Kidney (tissue), 22 donors: ENCODE measurements at places on chromosomes 11 and 22. TPM values are rescaled to one million over a fixed set of nuclear protein-coding genes. Genes with fewer than 3 reads are reported as not detected.

PUS3 gene
- total RNA-seq: 9.4 TPM

ANO1 gene
- 15.1 TPM for total RNA-seq

MTFP1 gene
- total RNA-seq: 8.1 TPM

TP53AIP1 gene
- total RNA-seq: 0.82 TPM

TMEM132A gene
- 19.1 TPM for total RNA-seq

KRTAP5-1 gene
- not detected for total RNA-seq

PRG2 gene
- total RNA-seq: 0.22 TPM

TENM4 gene
- total RNA-seq: 31.0 TPM

PRG3 gene
- total RNA-seq: not detected

BUD13 gene
- 14.1 TPM for total RNA-seq

DNA sequence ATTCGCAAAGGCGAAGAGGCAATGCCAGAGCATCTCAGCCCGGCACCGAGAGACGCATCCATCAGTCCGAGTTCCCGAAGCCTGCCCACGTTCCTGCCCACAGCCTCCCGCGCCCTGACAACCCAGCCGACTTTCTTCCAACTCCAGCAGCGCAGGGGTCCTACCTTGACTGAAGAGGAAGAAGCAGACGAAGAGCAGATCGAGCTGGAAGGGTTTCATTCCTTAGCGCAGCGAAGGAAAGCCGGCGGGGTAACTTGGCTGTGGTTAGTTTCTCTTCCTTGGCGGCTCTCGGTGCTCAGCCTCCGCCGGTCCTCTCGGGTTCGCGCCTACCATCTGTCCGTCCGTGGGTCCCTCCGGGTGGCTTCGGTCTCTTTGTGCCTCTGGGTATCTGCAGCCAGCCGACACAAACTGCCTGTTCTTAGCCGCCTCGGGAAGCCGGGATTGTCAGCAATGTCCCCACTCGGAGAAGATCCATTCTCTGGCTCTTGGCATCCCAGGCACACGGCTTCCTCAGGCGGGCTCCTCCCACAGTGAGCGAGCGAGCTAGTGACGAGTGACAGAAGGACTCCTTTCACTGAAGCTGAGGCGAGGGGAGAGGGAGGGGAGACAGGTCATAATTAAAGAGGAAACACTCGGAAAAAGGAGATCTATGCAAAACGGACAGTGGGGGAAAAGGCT, at the start of gene KIRREL3:
KIRREL3 (minus strand) TSS at position 480 of the 678 bp plus-strand sequence.
- H3K27me3 ChIP-seq: peaks cover 28% of the 10 kb centered on the region
- DNase-seq: peak; percentile 69
- no peak within 1 kb of the TSS for H3K27ac ChIP-seq
- peaks cover 7% of the 10 kb centered on the region for H3K4me1 ChIP-seq

- no peaks in the 10 kb centered on the region for H3K27me3 ChIP-seq
- no peaks in the 10 kb centered on the region for H3K36me3 ChIP-seq
- H3K4me1 ChIP-seq: no peaks in the 10 kb centered on the region
- no peak overlapping the region for H3K4me3 ChIP-seq
Observed at GRCh38 chr22:32714458-32715430, 86.8 kb upstream of the TIMP3 start.

- H3K27me3 ChIP-seq: no peaks in the 10 kb centered on the region
- peak; percentile 47 for DNase-seq
- H3K4me3 ChIP-seq: no peak overlapping the region
- H3K4me1 ChIP-seq: no peaks in the 10 kb centered on the region
- no peak overlapping the region for H3K27ac ChIP-seq
Observed at GRCh38 chr11:119484741-119485605, 62.0 kb upstream of the THY1 start.

DNA sequence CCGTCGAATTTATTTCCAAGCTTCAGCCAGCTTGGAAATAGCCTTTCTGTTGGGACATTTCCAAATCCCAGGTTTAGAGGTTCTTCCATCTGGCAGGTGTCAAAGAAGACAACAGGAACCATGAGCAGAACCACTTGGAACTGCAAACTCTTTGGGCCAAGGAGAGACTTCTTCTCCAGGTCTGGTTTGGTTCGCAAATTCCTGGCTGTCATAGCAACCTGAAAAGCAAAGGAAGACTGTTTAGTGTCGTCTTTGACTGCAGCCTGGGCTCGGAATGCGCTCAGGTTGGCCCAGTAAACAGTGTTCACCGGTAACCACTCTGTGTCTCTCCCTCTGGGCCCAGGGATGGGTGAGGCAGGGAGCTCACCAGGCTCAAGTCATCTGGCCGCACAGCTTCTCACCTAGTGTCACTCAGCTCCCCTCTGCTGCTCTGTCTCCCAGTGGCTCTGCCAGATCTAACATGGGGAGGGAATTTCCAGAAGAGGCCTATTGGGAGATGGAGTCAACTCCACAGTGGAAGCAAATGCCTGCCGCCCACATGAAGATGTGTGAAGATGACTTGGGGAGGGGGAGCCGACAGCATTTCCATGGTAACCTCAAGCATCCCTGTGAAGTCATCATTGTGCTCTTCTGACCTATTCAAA, 11.9 kb upstream of the CLMP start:
- no peaks in the 10 kb centered on the region for H3K27me3 ChIP-seq
- H3K4me3 ChIP-seq: no peak overlapping the region
- no peak for DNase-seq
- no peaks in the 10 kb centered on the region for H3K36me3 ChIP-seq

GRCh38 chr11:58805065-58805464, 39.4 kb downstream of the GLYATL2 start:
- H3K4me3 ChIP-seq: no peak overlapping the region
- no peaks in the 10 kb centered on the region for H3K27me3 ChIP-seq
- H3K4me1 ChIP-seq: no peaks in the 10 kb centered on the region
- no peak for DNase-seq

DNA sequence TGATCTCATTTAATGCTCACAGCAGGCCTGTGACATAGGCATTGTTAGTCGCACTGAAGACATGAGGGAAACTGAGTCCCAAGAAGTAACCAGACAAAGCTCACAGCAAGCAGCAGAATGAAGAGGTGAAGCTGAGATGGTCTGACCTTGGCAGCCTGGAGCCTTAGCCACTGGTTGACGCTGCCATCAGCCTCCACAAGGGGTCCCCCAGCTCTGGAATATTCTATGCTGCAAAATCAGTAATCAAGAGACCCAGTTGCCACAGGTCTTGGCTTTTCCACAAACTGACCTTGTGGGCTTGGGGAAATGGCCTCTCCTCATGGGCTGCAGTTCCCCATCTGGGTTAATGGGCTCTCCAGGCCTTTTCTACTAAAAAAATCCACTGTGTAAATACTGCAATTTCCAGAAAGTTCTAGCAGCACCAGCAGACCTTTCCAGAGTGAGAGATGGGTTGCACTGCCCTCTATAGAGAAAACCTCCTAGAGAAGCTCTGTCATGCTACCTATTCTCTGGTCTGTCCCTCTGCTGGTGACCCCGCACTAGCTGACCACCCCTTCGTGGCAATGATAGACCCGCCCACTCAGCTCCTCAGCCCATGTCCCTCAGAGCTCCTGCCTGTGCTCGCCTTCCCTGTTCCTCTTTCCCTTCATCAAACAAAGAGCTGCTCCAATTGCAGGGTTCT, 22.6 kb upstream of the ISX start:
- H3K27ac ChIP-seq: no peak overlapping the region
- H3K4me1 ChIP-seq: no peaks in the 10 kb centered on the region
- no peaks in the 10 kb centered on the region for H3K36me3 ChIP-seq
- DNase-seq: no peak

DNA sequence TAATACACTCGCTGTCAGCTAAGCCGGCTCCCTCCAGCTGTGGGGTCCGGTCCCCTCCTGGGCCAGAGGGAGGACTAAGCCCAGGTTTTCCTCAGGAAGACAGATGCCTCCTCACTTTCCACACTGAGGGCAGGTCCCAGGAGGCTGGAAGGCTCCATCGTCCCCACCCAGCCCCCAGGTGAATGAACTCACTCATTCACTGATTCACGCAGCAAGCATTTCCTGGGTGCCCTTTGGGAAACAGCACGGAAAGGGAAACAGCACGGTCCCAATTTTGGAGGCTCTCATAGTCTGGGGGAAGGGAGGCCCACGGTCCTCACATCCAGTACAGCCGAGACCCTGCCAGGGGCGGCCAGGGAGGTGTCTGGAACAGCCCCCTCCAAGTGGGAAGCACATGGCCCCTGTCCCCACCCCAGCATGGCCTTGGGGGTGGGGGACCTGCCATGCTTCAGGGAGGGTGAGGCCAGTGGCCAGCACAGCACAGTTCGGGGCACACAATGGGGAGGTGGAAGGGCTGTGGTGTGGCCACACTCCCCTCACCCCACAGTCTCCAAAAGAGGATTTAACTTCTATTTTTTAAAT, 9.3 kb upstream of the TH start:
- H3K36me3 ChIP-seq: no peaks in the 10 kb centered on the region
- no peak overlapping the region for H3K4me3 ChIP-seq
- H3K4me1 ChIP-seq: no peaks in the 10 kb centered on the region
- H3K27me3 ChIP-seq: no peaks in the 10 kb centered on the region

DNA sequence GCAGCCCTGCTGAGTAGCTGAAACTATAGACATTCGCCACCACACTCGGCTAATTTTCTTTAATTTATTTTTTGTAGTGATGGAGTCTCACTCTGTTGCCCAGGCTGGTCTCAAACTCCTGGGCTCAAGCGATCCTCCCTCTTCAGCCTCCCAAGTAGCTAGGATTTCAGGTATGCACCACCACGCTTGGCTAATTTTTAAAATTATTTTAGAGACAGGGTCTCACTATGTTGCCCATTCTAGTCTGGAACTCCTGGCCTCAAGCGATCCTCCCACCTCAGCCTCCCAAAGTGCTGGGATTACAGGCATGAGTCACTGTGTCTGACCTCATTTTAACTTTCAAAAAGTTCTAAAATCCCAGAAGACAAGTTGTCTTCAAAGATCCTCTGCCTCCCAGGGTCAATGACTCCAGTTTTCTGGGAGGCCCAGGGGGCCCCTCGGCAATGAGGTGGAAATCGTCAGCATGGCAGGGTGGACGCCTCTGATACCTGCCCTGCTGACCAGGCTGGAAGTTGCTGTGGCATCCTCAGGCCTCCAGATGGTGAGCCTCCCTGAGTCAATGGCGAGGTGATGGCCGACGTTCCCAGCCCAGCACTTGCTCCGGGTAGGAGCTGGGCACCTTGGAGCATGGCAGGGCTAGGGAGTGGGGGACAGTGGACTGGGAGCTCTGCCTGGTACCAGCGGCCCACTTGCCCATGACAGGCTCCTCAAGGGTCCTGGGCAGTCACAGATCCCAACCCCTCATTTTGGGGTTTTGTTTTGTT, 31.1 kb downstream of the RPL3 start:
- H3K36me3 ChIP-seq: no peaks in the 10 kb centered on the region
- no peaks in the 10 kb centered on the region for H3K27me3 ChIP-seq
- no peak for DNase-seq
- H3K4me3 ChIP-seq: no peak overlapping the region

- H3K27ac ChIP-seq: no peak overlapping the region
- H3K36me3 ChIP-seq: no peaks in the 10 kb centered on the region
- H3K27me3 ChIP-seq: no peaks in the 10 kb centered on the region
- no peaks in the 10 kb centered on the region for H3K4me1 ChIP-seq
- DNase-seq: no peak
Observed at GRCh38 chr11:116217006-116217405, 555.8 kb downstream of the BUD13 start.

DNA sequence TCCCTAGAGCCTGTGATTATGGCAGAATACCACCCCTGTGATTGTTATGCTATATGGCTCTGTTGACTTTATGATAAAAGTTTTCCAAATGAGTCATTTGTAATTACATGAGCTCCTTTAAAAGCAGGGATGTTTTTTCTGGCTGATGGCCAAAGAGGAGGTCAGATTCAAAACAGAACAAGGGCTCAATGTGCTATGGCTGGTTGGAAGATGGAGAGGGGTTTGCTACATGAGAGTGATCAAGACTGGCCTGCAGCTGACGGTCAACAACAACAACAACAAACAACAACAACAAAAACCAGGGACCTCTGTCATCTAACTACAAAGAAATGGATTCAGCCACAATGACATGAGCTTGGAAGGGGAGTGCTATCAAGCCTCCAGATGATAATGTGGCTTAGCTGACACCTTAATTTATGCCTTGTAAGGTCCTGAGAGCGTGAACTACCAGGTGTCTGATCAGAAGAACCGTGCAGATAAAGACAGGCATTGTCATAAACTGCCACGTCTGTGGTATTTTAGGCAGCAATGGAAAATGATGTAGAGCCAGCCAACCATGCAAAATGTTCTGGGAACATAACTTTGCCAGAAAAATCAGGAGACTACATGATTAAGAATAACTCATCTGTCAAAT, 47.2 kb downstream of the PIWIL3 start:
- H3K36me3 ChIP-seq: no peaks in the 10 kb centered on the region
- no peak overlapping the region for H3K27ac ChIP-seq
- peaks cover 13% of the 10 kb centered on the region for H3K4me1 ChIP-seq
- no peak overlapping the region for H3K4me3 ChIP-seq
- no peaks in the 10 kb centered on the region for H3K27me3 ChIP-seq

GRCh38 chr22:30459181-30460052, 12.4 kb downstream of the SEC14L3 start:
- H3K4me1 ChIP-seq: no peaks in the 10 kb centered on the region
- H3K27me3 ChIP-seq: no peaks in the 10 kb centered on the region
- no peaks in the 10 kb centered on the region for H3K36me3 ChIP-seq

DNA sequence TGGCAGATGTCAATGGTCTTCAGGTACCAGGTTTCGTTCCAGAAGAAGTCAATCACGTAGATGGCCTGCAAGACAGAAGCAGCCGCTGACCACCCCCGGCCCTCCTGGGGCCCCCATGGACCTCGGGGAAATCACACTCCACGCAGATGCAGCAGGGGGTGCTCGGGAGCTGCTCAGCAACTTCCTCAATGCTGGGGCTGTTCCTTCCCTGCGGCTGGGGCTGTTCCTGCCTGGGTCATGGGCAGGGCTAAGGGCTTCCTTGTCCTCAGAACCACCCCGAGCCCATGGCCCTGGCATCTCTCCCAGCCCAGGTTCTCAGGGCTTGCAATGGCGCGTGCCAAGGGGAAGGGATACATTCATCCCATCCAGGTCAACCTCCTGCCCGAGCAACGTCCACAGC, 10.3 kb downstream of the DHCR7 start:
- no peak overlapping the region for H3K4me3 ChIP-seq
- peaks cover 4% of the 10 kb centered on the region for H3K36me3 ChIP-seq
- no peak overlapping the region for H3K27ac ChIP-seq
- H3K27me3 ChIP-seq: no peaks in the 10 kb centered on the region
- DNase-seq: no peak
- H3K4me1 ChIP-seq: no peaks in the 10 kb centered on the region

DNA sequence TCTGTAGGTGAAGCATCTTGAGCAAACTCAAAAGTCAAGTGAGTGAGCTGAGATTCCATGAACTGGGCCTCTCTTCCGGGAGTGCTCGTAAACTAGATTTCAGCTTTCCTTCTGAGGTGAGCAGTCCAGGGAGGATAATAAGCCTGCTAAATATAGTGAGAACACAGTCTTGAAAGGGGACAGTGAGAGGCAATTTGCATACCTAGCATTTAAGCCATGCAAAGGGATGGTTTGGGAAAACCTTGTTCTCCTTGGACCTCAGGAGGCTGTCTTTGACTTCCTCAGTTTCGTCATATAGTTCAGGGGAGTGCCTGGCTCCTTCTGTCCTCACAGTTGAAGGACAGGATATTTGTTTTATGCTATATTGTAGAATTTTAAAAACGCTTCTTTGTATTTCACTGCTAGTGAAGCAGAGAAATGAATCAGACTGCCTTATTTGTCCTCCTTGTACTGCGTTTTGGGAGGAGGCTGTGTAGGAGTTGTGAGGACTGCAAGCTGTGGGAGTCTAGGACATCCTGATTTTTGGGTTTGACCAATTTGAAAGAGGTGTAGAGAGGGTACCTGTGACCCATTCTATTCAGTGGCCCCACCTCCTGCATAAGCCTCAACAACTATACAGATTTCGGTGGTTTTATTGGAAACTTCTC, 11.0 kb upstream of the SORL1-AS1 start:
- H3K4me3 ChIP-seq: no peak overlapping the region
- no peaks in the 10 kb centered on the region for H3K27me3 ChIP-seq
- H3K27ac ChIP-seq: no peak overlapping the region
- H3K4me1 ChIP-seq: no peaks in the 10 kb centered on the region
- no peak for DNase-seq
- no peaks in the 10 kb centered on the region for H3K36me3 ChIP-seq

GRCh38 chr11:61820174-61820573, 3.4 kb upstream of the FADS1 start:
- no peaks in the 10 kb centered on the region for H3K4me1 ChIP-seq
- H3K27ac ChIP-seq: no peak overlapping the region
- no peaks in the 10 kb centered on the region for H3K36me3 ChIP-seq
